ENCODE measurements at places on chromosomes 2 and 18. TPM values are rescaled to one million over a fixed set of nuclear protein-coding genes. Genes with fewer than 3 reads are reported as not detected.

NEU2 gene
- total RNA-seq: not detected

LCT gene
- total RNA-seq: 0.10 TPM

INPP5D gene
- 163 TPM for total RNA-seq

TSGA10 gene
- 8.3 TPM for total RNA-seq

LIMS3 gene
- not detected for total RNA-seq

ERICH2 gene
- total RNA-seq: not detected

TGFA gene
- 3.8 TPM for total RNA-seq

MROH2A gene
- total RNA-seq: not detected

DNA sequence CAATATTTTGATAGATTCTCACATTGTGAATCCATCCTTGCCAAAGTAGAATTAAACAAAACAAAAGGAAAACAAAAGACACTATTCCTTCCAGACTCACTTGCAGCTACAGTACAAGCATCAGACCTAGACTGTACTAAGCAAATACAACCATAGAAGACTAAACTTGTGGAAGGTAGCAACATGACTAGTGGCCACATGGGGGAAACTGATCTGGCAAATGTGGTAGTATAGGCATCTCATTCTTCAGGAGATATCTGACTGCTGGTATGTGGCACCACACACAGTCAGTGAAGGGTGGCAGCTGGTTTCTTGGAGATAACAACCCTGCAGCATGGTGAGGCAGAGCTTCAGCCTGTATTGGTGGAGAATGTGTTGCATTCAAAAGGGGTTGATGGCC lies 81.0 kb upstream of the ACVR2A start:
- H3K36me3 ChIP-seq: no peaks in the 10 kb centered on the region
- no peak for DNase-seq
- H3K27ac ChIP-seq: no peak overlapping the region
- no peaks in the 10 kb centered on the region for H3K27me3 ChIP-seq
- no peaks in the 10 kb centered on the region for H3K4me1 ChIP-seq

- no peak overlapping the region for H3K4me3 ChIP-seq
- H3K36me3 ChIP-seq: peaks cover 2% of the 10 kb centered on the region
- H3K27ac ChIP-seq: peak overlapping the region; percentile 22
- no peaks in the 10 kb centered on the region for H3K27me3 ChIP-seq
- no peak for DNase-seq
These were observed 119.1 kb downstream of the BAZ2B start for GRCh38 chr2:159497256-159497655.

GRCh38 chr2:42639340-42640077 lies 71.1 kb downstream of the MTA3 start:
- no peaks in the 10 kb centered on the region for H3K36me3 ChIP-seq
- H3K4me3 ChIP-seq: no peak overlapping the region
- no peaks in the 10 kb centered on the region for H3K27me3 ChIP-seq
- DNase-seq: no peak

DNA sequence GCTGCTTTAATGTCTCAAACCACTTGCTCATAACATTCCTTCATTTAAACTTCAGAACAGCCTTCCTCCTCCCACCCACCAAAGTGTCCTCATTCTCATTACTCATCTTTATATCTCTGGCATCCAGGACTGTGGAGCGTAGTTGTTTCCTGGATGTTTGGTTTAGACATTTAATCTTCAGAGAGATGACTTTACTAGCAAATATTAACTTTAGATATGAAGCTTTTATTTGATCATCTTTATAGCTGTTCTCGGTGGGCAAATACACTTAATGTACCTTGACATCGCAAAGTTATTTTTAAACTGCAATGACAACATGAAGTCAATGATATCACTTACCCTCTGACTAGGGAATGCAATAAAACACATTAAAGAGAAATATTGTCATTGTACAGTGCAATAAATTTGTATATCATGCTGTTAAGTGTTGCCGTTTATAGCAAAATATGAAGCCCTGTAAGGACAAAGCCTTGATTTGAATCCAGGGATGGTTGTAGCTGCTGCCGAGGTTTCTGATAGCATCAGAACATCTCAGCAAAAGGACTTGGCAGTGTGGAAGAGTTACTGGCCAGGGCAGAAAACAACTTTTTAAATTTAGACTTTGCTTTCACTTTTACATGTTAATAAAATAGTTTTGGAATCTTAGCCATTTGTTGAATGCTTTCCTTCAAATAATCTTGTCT lies 4.6 kb upstream of the LAMA3 start:
- H3K36me3 ChIP-seq: no peaks in the 10 kb centered on the region
- H3K4me1 ChIP-seq: peaks cover 4% of the 10 kb centered on the region
- peaks cover 74% of the 10 kb centered on the region for H3K27me3 ChIP-seq
- H3K4me3 ChIP-seq: no peak overlapping the region

GRCh38 chr18:48113691-48114090 lies 183.2 kb upstream of the SMAD2 start:
- DNase-seq: no peak
- H3K4me1 ChIP-seq: peaks cover 3% of the 10 kb centered on the region
- H3K36me3 ChIP-seq: no peaks in the 10 kb centered on the region
- no peak overlapping the region for H3K27ac ChIP-seq
- peaks cover 17% of the 10 kb centered on the region for H3K27me3 ChIP-seq

- no peaks in the 10 kb centered on the region for H3K36me3 ChIP-seq
- no peak overlapping the region for H3K4me3 ChIP-seq
- H3K4me1 ChIP-seq: peaks cover 3% of the 10 kb centered on the region
- peaks cover 4% of the 10 kb centered on the region for H3K27me3 ChIP-seq
- no peak for DNase-seq
These were observed 192.4 kb downstream of the AFF3 start for GRCh38 chr2:99949963-99950362.

GRCh38 chr18:45441110-45441847 lies 174.0 kb upstream of the SLC14A2 start:
- H3K4me1 ChIP-seq: no peaks in the 10 kb centered on the region
- H3K36me3 ChIP-seq: no peaks in the 10 kb centered on the region
- no peak overlapping the region for H3K4me3 ChIP-seq
- DNase-seq: no peak
- H3K27ac ChIP-seq: no peak overlapping the region

DNA sequence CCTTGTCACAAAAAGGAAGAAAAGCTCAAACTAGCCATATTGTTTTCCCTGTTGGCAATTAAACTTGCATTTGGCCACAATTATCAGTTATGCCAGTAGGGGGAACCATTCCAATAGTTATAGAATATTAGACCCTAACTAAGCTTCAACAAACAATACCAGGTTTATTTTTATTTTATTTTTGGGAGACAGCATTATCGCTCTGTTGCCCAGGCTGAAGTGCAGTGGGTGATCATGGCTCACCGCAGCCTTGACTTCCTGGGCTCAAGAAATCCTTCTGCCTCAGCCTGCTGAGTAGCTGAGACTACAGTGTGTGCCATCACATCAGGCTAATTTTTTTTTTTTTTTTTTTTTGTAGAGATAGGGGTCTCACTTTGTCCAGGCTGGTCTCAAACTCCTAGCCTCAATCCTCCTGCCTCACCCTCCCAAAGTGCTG lies 102.1 kb downstream of the ATAD2B start:
- no peaks in the 10 kb centered on the region for H3K27me3 ChIP-seq
- peaks cover 2% of the 10 kb centered on the region for H3K4me1 ChIP-seq
- H3K4me3 ChIP-seq: no peak overlapping the region
- no peak for DNase-seq
- H3K36me3 ChIP-seq: no peaks in the 10 kb centered on the region
- no peak overlapping the region for H3K27ac ChIP-seq

- no peaks in the 10 kb centered on the region for H3K36me3 ChIP-seq
- H3K4me3 ChIP-seq: peak overlapping the region; percentile 92
- peaks cover 39% of the 10 kb centered on the region for H3K4me1 ChIP-seq
- H3K27ac ChIP-seq: peak overlapping the region; percentile 54
- DNase-seq: peak; percentile 51
- no peaks in the 10 kb centered on the region for H3K27me3 ChIP-seq
These were observed 475 bp downstream of the B3GNT2 start for GRCh38 chr2:62196278-62196901.

DNA sequence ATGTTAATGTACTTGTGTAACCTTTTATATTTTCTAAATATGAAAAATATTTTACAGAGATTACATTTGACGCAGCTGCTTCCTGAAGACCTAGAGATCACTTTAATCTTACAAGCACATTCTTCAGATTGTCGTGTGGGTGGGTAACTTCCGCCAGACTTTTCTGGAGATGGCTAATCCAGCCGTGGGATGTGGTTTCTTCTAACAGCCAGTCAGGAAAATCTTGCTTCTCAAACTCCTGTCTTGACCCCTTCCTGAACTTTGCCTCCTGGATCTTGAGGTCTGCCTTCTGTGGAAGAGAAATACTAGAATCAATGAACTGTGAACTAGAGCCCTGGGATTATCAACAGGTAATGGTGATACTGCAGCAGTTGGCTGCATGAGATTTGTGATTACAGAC lies 401.6 kb upstream of the TNP1 start:
- H3K36me3 ChIP-seq: no peaks in the 10 kb centered on the region
- no peaks in the 10 kb centered on the region for H3K4me1 ChIP-seq
- H3K27ac ChIP-seq: no peak overlapping the region
- H3K4me3 ChIP-seq: no peak overlapping the region
- no peaks in the 10 kb centered on the region for H3K27me3 ChIP-seq
- no peak for DNase-seq

DNA sequence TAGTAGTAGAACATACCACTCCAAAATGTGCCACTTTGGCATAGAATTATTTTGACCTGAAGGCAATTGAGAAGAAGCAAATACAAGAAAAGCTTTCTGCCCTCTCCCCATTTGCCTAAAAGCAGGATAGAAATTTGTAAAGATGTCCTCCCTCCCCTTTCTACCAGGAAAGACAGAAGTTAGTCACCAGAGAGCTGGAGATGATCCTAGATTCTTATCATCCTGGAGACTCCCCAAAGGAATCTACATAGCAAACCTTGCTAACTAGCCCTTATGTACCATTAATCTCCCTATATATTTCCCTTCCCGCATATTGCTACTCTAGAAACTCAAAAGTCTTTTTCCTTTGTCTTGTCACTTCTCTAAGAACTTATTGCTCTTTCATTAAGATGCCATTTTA lies 12.6 kb upstream of the TMEM37 start:
- H3K4me1 ChIP-seq: peaks cover 2% of the 10 kb centered on the region
- H3K36me3 ChIP-seq: no peaks in the 10 kb centered on the region
- no peak for DNase-seq
- no peak overlapping the region for H3K27ac ChIP-seq
- peaks cover 54% of the 10 kb centered on the region for H3K27me3 ChIP-seq

Data from T-helper 17 cell (primary cell).